ENCODE measurements at places on chromosomes 2 and 18.

- no peak for DNase-seq
These were observed 255.8 kb downstream of the FBXO15 start for GRCh38 chr18:73891572-73892421.

DNA sequence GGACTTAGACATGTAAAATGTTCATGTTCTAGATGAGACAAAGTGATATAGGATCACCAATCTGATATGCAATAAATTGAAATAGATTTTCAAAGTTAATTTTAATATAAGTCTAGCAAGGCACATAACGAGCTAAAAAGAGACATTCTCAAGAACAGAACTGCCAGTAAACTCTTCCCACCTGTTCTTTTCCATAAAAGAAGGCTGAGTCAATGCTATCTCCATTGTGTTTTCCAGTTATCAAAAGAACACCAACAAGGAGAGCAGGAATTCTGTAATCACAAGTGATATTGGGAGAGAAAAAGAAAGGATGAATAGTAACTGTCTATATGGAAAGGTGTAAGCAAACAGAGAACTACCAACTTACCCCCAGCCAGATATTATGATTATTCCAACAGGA, 25.6 kb downstream of the GPR155 start:
- DNase-seq, result no peak

GRCh38 chr2:29174937-29175336, 59.7 kb downstream of the CLIP4 start:
- no peak for DNase-seq

- peak; percentile 39 for DNase-seq
These were observed 2.2 kb upstream of the NRP2 start for GRCh38 chr2:205680067-205680466.

DNA sequence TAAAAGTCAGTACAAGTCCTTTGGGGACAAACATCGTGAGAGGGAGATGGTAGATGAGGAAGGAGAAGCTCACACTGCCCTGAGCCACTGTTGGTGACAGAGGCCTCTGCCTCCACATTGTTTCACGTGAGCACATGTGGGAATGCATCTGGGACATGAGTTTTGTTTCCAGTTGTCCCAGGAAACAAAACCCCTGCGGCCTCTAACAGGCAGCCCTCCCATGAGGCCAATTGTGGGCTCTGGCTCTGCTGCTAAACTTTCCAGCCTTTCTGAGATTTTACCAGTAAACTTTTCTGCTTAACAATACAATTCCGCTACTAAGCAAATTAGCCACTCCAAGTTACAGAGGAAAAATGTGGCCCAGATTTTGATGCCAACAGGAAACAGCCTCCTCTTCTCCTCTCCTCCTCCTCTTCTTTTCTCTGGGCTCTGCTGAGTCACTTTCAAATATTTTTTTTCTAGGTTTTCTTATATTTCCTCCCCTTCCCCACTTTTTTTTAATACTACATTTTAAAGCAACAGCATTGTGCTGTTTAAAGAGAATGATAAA, 23.4 kb upstream of the LRRC30 start:
- DNase-seq, result no peak

- no peak for DNase-seq
These were observed 104.7 kb upstream of the FAM117B start for GRCh38 chr2:202530038-202530437.

GRCh38 chr18:36655930-36656329, 172.9 kb downstream of the TPGS2 start:
- no peak for DNase-seq

DNA sequence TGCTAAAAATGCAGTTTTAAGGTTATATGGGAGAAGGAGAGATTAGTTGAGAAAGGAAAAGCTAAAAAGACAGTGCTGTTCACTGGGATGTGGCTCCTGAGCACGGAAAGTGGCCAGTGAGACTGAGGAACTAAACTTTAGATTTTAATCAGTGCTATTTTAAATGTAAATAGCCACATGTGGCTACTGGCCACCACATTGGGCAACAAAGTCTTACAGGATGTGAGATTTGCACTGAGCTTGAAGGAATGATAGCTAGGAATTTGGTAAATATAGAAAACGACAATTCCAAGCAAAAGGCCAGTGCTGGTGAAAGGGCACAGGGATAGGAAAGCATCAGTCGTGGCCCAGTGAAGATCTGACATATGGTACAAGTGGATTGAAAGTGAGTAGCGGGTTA, 14.1 kb upstream of the SP5 start:
- DNase-seq, result no peak

DNA sequence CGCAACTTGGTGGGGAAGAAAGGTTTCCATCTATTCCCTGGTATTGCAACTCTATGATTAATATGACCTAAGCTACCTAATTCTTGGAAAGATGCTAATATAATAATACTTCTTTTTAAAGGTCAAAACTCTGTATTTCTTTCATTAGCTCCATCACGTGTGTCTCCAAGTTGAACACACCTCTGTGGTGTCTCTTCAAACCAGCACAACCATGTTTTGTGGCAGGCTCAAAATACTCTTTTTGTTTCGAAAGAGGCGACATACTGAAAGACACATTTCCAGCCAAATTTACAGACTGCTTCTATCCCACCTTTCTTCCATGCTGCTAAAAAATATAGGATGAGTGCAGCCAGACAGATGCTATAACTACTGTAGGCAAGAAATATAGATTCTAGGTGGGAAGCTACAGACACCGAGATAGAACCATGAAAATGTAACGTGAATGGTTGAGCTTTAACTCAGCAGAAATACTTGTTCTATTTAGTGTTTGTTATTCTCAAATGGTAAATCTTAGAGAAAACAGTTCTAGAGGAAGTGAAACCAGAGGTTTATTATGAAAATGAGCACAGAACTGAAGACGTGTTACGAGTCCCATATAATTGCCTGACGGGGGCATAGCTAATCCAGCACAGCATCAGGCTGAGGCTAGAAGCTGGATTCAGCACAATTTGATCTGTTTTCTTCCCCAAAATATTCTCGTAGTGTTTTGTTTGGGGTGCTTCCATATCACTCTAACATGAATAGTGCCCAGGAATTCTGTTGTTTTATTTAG, 991.5 kb upstream of the FANCL start:
- no peak for DNase-seq

DNA sequence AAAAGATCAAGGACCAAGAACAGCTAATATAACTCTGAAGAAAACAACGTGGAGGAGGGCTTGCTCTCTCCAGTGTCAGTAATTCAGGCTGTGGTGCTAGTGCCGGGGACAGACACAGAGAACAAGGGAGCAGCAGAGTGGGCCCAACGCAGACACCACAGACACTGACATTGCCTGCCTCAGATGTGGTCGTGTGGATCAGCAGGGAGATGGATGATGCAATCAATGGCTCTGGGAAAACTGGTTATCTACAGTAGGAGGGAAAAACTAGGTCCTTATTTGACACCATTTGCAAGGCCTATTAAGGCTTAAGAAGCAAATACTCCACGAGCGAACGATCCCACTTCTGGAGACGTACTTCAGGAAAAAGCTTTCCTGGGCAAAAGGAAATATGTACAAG, 36.1 kb downstream of the HDLBP start:
- DNase-seq, result no peak

DNA sequence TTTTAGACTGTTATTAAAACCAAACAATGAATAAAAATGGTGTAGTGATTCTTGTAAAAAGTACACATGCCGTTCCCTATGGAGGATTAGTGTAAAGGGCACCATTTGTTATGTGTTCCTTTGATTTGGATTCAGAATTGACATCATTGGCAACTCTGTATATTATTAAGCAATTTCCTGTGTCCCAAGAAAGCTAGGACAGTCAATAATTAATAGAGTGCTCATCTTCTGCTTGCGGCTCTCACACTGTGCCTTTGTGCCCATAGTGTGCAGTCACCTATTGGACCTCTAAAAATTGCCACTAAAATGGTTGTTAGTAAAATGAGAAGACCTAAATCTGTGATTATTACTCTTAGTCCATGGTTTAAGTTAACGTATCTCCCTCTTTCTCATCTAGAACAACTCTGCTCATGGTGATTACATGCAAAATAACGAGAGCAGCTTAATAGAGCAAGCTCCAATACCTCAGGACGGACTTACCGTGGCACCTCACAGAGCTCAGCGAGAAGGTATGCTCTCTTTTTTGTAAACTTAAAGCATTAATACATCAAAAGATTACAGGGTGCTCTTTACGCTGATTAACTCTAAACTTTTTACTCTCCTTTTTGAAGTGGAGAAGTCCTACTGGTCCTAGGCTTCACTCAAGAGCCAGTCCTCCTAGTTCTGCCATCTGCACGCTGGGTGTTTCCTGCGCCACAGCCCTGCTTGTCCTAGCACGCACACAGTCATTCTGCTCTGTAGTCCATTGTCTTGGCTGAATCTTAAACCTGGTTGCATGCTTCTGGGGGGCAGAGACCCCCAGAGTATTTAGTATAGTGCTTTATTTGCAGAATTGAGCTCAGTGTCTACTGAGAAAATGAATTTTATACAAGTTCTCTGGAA, 16.7 kb downstream of the ZCCHC2 start:
- no peak for DNase-seq

DNA sequence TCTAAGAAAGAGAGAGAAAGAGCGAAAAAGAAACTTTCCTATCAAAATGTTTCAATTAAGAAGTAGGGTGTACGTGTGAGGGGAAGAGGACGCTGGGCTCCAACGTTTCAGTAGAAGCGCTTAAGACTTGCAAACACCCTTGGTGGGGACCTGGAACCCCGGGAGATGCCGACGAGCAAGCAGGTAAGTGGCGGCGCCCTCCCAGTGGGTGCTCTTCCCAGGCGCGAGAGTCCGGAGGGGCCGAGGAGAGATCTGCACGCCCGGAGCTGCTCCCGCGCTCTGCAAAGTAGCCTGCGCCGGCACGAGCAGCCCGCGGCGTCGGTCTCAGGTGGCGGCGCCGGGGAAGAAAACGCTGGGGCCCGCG, 678 bp upstream of the OTX1 start:
- DNase-seq, result no peak

- DNase-seq, result no peak
These were observed 109.6 kb upstream of the ODC1 start for GRCh38 chr2:10557506-10558265.

GRCh38 chr2:101329026-101329425, 20.5 kb upstream of the RNF149 start:
- no peak for DNase-seq

DNA sequence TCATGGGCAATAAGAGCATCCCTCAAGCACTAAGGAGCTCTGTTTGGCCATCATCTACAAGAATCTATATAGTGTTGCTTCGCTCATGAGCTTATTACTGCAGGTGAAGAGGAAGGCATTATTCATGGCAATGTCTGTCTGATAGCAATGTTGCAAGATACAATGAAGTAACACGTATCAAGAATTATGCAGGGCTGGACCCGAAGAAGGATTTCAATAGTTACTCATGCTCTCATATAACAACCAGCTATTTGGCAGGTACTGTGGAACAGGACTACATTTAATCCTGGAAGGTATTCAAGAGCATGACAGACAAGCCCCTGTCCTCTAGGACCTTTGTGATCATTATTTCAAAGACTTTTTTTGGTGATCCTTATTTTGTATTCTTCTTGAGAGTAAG, 109.6 kb downstream of the LAMA3 start:
- no peak for DNase-seq

DNA sequence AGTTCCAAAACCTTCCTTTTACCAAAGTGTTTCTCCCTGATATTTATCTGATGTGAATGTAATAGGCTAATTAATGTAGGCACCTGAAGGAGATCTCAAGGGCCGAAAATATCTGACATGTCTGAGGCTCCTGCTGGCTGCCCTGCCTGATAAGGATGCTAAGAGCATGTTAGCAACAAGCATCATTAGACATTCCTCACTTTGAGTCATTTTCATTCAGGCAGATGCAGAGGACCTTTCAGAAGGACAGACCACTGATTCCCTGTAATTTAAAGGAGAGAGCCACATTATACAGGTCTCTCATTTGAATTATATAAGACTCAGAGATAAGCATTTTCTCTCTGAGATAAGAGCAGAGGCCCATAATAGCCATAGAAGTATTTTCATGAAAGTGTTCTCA, 222.4 kb upstream of the NCKAP5 start:
- no peak for DNase-seq

DNA sequence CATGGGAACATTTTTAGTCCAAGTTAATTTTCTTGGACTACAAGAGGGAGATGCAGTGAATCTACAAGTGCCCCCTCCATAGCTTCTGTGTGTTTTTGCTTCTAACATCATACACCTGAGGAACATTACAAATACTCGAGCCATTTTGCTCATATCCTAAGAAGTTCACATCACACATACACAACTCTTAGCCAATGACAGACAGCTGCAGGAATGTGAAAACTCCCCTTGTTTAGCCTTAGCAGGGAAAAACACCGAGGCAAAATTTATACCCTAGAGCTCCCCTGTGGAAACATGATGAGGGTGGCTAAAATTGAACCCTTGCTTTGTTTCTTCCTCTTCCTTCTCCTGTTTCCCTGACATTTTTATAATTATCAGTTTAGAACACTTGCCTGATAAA, 928.3 kb upstream of the NRXN1 start:
- DNase-seq, result no peak

GRCh38 chr2:132443106-132443505, 26.5 kb downstream of the GPR39 start:
- no peak for DNase-seq

GRCh38 chr2:86000131-86000937, 105.4 kb downstream of the POLR1A start:
- no peak for DNase-seq

DNA sequence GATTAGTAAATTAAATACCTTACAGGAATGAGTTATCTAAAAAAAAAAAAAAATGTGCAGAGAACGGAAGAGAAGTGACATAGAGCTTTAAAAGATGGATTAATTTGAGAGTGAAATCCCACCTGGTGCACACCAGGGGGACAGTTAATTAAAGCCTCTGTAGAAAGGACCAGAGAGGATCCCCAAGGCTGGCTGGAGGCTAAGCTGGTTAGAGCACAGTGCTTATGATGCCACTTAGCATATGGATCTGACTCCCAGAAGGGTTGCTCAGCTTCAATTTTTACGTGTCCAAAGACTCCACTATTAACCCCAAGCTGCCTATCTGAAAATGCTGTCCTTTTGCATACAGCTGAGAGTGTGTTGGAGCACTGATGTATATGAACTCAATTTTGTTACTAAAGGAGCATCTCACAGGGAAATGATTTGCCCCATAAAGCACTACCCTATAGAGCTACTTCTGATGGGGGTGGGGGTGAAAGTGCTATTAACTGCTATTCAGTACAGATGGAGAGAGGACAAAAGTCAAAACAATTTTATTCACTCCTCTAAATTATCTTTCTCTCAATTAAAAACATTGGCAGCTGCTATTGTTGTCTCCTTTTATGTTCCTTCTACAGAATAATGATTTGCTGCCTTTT, 15.2 kb upstream of the SLC8A1 start:
- no peak for DNase-seq

GRCh38 chr2:70300771-70301343, 1.0 kb downstream of the FAM136A start:
- no peak for DNase-seq

DNA sequence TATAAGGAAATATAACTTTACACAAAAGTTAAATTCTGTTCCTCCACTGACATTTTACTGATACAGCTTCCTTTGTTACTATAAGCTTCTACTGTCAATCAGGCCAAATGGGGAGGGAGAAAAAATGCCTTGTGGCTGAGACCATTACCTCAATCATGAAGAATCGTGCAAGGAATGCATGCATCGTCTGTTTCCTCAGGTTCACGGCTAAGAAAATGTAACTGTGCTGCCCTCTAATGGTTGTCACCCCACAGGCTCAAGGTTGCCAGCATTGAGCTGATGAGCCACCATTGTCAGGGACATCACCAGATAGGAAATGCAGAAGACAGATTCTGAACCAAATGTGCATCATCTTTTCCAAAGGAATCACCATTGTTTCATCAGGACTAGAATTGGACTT, 426.9 kb downstream of the CDH2 start:
- no peak for DNase-seq

Measured in CD4-positive, alpha-beta T cell treated with Interleukin-6 at 100 ng/mL for 8 hours (primary cell).